ENCODE measurements at places on chromosomes 6 and 20.

GRCh38 chr6:137729866-137730629 is 137.0 kb upstream of the TNFAIP3 start:
- DNase-seq, result no peak

DNA sequence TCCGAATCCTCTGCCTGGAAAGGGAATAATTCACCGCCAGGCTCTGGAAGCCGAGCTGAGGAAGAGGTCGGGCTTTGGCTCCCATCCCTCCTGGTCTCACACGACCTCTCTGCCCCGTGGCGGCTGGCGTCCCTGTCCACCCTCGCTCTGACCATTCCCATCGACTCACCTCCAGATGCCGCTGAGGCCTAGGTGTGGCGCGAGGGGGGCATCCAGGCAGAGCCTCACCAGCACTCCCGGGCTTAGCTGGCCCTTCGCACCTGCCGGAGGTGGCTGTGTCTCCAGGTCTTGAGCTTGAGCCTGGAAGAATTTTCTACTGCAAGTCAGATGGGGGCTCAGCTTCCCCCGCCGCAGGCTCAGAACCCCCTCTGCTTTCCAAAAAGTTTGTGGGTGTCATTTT is 28.5 kb upstream of the SMOC2 start:
- no peak for DNase-seq

- DNase-seq, result no peak
These were observed 20.9 kb upstream of the SPO11 start for GRCh38 chr20:57308451-57309271.

DNA sequence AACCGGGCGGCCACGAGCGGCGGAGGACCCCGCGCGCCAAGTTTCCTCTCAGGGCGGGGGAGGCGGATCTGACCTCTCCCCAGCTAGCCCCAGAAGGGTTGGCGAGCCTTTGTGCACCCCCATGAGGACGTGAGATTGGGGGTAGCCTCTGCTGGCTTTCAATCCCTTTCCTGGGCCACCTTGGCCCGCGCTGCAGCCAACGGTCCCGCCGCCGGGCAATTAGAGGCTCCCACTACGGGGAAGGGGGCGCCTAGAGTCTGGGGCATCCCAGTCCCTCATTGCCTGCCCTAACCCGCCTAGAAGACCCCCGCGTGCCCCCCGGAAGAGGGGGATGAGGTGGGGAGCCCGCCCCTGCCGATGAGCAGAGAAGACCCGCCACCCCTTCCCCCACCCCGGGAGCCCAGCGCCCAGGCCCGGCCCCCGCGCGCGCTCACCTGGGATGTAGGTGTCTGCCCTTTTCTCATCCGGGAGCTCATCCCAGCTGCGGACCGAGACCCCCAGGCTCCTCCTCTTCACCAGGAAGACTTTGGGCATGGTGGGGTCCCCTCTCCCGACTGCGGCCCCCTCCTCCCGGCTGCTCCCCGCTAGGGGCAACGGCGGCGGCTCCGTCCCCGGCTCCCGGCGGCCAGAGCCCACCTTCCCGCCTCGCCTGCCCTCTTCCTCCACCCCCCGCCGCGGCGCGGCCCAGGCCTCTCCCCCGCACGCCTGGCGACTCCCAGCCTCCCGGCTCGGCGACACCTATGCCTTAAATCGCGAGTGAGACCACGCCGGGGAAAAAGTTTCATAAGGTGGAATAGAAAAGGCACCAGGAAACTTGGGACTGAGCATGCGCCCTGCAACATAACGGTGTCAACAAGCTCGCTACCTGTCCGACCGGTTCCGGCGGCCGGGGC is at the start of gene OVOL2:
Gene OVOL2 (minus strand): TSS at position 816 of the 893 bp plus-strand sequence. CDS start 282 bp downstream, at position 534.
- no peak for DNase-seq

- DNase-seq, result no peak
These were observed 10.2 kb upstream of the EPB41L1 start for GRCh38 chr20:36144336-36144735.

DNA sequence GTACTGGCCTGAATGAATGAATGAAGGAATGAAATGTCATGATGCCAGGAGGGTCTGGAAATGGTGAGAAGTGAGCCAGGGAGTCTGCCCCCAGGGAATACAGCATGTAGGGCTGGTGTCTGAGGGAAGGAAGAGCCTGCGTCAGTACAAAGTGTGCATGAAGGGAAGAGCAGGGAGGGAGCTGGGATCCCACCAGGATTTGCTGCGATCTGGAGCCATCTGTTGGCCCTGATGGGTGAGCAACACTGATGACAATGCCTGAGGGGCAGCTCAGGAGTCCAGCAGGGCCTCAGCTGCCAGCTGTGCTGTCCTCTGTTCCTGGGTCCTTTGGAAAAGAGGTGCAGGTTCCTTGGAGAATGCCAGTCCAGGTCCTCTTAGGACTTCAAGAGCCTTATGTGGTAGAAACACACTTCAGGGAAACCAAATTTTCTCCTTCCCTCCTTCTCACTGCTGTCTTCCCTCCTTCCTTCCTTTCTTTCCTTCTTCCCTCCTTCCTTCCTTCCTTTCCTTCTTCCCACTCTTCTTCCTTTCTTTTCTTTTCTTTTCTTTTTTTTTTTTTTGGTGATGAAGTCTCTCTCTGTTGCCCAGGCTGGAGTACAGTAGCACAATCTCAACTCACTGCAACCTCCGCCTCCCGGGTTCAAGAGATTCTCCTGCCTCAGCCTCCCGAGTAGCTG is 11.5 kb downstream of the BPI start:
- no peak for DNase-seq

- DNase-seq, result no peak
These were observed 97.9 kb upstream of the MTHFD1L start for GRCh38 chr6:150767571-150768018.

DNA sequence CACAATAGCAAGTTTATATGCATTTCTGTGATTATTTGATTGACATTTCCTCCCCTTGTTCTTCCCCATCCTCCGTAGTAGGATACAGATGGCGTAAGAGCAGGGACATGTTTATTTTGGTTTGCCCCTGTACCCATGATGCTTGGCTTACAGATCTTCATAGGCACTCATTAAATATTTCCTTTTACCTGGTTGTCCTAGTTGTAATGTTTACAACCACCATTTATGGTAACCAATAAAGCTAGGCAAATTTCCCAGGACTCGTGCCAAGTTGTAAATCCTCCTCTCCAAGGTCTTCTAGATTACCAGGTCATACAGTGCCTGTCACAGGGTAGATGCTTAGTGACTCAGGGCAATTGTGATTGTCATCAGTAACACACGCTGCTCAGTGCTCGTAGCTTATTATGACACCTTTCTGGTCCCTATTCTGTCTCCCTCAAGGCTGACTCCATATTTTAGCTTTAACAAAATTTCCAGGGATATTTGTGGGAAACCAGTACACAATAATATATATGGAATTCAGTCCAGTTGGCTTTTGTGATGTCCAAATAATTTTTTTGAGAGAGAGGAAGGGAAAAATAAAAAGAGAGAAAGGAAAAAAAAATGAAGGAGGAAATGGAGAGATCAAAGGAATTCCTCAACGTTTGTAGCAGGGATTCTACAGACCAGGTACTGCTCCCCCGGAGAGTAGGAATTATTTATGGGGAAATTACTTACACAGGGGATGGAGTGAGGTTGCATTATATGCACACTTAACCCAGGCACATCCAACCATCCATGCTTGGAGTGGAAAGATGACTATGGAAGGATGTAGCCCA is 24.6 kb downstream of the CYP24A1 start:
- no peak for DNase-seq

GRCh38 chr6:48764286-48765044 is 653.5 kb upstream of the PTCHD4 start:
- DNase-seq, result no peak

DNA sequence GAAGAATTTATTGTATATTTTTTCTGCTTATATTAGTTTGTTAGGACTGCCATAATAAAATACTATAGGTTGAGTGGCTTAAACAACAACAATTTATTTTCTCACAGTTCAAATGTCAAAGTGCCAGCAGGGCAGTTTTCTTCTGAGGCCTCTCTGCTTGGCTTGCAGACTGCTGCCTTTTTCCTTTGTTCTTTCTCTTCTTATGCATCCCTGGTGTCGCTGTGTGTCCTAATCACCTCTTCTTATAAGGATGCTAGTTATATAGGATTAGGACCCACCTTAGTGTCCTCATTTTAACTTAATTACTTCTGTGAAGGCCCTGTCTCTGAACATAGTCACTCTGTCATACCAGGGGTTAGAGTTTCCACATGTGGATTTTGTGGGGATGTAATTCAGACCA is 354.4 kb downstream of the NKAIN2 start:
- no peak for DNase-seq

DNA sequence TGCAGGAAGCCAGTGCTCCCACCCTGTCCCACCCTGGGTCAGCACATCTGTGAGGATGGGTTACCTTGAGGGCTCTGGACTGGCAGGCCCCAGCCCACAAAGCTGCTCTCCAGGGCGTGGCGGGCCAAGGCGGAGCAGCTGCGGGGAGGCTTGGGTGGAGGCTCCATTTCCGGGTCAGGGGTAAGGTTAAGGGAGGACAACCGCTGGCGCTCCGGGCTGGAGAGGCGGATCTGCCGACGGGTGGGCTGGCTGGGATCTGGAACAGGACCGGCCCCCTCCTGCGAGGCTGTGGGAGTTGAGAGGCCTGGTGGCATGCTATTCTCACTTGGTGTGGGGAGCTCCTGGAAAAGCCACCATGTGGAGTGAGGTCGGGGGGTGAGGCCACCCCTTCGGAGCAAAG is 5.5 kb downstream of the SMPD2 start:
- no peak for DNase-seq

DNA sequence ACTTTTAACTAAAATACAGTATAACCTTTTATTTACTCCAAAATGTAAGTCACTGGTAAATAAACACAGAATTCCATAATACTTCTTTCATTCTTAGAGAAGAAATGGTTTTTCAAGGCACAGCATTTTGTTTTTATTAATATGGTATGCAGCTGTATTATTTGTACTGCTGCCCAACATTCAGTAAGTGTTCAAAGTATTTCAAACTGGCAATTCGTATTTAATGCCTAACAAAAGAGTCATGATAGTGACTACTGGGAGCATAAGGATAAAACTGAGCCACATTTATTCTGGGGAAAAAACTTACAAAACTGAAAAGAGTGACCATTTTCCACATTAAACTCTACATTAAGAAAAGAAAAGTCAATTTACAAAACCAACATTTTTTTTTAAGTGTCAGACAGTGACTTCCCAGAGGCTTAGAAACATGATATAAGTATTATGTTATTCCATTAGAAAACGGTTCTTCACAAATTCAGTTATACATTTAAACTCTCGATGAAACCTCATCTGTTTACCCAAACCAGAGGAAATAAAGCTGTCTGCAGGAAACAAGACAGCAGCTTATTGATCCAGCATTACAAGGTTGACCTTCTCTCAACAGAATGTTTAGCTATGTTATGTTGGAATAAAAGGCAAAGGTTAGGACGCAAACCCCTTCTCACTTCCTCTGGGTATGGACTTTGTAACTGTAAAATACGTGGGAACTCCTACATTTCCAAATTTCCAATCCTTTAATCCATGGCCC is 24.3 kb downstream of the EPB41L2 start:
- no peak for DNase-seq

- no peak for DNase-seq
These were observed 9.8 kb upstream of the TOX2 start for GRCh38 chr20:43904827-43905177.

DNA sequence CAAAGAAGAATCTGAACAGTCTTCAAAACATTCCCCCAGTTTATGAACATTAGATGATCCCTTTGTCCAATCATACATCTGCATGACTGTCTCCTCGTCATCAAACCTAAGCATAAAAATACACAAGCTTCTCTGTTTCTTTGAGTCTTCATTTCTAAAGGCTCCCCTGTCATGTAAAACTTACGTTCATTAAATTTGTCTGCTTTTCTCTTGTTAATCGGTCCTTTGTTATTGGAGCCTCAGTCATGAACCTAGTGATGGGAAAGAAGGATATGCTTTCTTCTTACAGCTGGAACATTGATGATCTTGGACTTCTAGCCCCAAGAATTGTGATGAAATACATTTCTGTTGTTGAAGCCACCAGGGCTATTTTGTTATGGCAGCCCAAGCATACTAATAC is 18.0 kb upstream of the RIPOR2 start:
- no peak for DNase-seq

- no peak for DNase-seq
These were observed 86.1 kb downstream of the FOXC1 start for GRCh38 chr6:1695546-1696462.

DNA sequence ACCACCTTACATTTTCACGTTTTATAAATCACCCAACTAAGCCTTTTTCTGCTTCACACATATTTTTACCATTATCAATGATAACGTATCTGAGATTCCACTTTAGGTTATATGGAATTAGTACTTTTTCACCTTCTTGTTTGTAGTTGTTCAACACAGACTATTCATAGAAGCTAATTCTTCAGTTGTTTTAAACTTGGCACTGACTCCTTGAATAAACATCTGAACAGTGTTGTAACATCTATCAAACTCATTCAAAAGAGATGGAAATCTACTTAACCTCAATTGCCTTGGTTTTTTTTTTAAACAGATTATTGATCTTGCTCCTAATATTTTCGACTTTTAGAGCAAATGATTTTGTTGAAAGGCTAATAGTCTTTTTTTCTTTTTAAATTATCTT is 34.2 kb downstream of the PTPRA start:
- DNase-seq, result no peak

DNA sequence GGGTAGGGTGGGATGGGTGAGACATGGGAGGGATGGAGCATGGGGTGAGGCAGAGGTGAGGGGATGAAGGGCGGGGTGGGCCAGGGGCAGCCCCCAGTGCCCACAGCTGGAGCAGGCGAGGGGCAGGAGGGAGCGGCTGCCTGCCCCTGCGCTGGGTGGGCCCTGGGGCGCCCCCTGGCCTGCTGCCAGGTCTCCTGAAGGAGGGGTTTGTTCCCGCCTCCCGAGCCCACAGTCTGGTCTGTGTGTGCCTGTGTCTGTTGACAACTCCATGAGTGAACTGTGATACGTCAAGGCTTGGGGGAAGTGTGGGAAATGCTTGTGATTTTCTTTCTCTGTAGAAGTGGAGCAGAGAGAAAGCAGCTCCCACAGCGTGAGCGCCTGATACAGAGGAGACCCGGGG is 10.9 kb upstream of the MRGBP start:
- DNase-seq, result no peak

DNA sequence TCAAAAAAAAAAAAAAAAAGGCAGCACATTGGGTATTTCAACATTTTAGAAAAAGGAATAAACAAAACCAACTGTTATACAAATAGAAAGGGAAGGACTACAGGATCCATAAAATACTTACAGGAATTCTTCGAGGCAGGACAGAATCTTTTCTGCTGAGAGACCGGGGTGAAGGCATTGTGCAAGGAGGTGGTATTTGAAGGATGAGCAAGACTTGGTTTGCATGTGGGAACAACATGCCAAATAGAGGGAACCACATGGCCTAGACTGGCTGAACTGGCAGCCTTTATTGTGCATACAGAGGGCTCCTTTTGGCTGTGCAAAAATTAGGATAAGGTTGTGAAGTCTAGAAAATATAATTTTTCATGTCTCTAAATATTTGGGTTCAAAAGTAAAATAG is 62.9 kb downstream of the SCAND1 start:
- DNase-seq, result no peak

GRCh38 chr6:142878407-142878806 is 66.6 kb downstream of the HIVEP2 start:
- DNase-seq, result no peak

Data from stimulated activated CD4-positive, alpha-beta T cell treated with anti-CD3 and anti-CD28 coated beads, Interleukin-1b, Interleukin-23, amount 100 ng/mL, for 48 hours (primary cell).